ENCODE measurements at places on chromosomes 4 and X.

- DNase-seq = no peak
Observed at GRCh38 chrX:13685126-13685763, 3.7 kb upstream of the RAB9A start.

DNA sequence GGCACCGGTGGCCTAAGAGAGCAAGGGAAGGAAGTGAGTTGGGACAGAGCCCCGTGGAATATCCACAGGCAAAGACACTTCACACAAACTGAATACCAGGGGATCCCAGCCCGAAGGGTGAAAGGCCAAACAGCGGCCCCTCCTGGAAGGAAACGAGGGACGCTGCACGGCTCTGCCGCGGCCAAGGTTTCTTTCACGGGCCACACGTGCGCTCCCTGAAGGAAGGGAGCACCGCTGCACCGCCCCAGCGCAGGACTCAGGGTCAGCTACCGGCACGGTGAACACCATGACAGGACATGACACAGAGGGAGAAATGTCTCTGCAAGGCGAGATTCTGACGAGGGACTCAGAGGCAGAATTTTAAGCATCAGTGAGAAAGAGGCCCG lies 31.5 kb upstream of the GTPBP6 start:
- no peak for DNase-seq

GRCh38 chr4:69744157-69744478 lies 16.3 kb downstream of the SULT1B1 start:
- DNase-seq = no peak

DNA sequence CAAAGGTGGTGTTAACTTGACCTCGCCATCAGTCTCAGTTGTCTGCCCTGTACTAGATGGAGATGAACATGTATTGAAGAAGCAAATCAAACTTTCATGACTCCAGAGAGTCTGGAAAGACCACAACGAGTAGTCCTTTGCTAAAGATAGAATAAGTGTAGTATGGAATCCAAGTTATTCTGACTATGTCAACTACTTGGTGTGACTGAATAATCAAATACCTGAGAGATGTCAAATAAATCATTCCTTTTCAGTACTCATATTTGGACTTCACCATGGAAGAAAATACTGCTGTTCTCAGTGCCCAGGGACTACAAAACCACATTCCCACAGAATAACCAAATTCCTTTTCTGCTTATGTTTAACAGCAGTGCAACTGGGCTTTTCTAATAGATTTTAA lies 161.2 kb upstream of the SPRY1 start:
- DNase-seq = no peak

- DNase-seq = no peak
Observed at GRCh38 chr4:140704964-140705363, 51.2 kb downstream of the TBC1D9 start.

DNA sequence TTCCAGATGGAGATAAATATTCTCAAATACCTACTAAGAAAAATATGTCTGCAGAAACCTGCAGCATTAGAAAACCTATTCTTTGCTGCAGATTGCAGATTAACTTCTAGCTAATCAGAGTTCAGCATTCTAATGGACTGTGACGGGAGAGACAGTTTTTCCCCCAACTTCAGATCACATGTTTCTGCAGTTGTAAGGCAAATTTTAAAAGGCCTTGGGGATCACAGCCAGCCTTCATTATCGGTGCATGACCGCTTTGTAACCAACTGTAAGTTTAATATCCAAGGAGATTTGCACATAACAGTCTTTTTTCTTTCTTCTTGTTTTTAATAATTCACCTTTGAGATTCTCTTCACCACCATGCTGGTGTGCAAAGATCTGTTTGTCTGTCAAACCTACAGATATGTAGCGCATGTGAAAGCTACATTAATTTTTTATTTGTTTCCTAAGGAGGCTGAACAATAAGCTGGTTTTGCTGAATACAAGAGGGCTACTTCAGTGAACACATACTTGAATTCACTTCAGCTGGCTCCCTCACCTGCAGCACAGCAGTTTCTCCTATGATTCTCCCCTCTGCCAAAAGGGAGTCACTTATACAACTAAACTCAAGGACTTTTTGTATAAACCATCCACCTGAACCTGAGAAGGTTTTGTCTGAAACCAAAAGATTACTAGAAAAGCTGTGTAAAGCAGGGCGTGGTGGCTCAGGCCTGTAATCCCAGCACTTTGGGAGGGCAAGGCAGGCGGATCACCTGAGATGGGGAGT lies 488.5 kb downstream of the RPA4 start:
- DNase-seq = no peak

- no peak for DNase-seq
Observed at GRCh38 chr4:173934933-173935620, 348.4 kb downstream of the FBXO8 start.

DNA sequence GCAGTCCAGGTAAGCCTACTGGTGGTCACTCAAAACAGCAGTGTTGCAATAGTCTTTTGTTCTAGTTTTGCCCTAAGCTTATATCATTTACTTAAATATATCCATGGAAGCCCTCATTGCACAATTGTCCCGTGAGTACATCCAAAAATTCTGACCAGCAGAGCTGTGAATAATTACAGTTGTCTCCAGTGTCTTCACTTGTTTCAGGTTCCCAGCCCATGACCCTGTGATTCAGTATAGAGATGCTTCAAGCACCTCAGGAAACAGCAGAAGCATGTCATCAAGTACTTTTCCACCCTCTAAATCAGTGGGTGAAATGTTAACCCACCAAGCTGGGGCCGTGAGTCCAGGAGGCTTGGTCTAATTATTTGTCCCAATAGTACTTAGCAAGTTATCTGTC lies 214.9 kb upstream of the RPS6KA3 start:
- DNase-seq = no peak

DNA sequence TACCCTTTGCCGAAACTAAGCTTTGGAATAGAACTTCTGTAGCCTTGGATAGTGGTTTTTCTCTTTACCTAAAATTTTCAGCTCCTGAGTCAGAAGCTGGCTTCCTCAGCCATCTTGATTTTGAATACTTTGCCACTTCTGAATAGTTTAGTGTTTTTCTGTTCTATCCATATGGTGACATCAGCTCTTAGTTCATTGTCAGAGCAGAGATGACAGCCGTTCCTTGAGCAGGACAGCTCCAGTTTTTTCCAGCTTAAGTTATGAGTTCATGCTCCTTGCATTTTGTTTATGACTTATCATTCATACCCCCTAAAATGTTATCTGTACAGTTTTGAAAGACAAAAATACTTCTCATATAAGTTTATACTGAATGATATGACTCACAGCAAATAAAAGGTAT lies 47.8 kb downstream of the DTHD1 start:
- DNase-seq = no peak

DNA sequence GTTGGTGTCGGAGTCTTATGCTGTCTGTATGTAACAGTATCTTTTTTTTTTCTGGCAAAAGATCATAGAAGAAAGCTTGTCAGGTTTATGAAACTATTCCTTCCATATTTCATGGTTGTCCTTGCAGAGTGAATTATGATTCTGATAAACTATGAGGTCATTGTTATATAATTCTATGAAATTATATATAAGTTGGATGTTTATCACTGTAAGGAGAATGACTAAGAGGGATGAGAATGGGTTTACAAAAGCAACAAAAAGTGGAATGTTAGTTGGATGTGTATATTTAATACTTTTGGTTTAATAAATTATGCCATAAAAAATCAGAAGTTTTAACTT lies 43.1 kb downstream of the RAPGEF2 start:
- no peak for DNase-seq

DNA sequence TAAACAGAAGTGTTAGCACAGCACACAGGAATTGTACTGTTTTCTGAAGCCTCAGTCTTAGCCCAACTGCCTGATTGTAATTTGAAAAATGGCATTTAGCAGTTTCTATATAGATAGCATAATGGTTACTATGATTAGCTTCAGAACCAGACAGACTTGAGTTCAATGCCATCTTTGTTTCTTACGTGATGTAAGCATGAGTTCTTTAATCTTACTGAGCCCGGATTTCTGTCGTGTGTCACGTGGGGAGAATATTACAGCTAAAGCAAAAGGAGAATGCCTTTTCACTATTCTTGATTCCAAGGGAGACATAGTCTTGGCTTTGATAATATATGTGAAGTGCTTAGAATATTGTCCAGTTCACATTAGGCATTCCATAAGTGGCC lies 407.3 kb downstream of the STIM2 start:
- DNase-seq = no peak

- DNase-seq = no peak
Observed at GRCh38 chr4:153421941-153422340, 44.2 kb upstream of the TMEM131L start.

DNA sequence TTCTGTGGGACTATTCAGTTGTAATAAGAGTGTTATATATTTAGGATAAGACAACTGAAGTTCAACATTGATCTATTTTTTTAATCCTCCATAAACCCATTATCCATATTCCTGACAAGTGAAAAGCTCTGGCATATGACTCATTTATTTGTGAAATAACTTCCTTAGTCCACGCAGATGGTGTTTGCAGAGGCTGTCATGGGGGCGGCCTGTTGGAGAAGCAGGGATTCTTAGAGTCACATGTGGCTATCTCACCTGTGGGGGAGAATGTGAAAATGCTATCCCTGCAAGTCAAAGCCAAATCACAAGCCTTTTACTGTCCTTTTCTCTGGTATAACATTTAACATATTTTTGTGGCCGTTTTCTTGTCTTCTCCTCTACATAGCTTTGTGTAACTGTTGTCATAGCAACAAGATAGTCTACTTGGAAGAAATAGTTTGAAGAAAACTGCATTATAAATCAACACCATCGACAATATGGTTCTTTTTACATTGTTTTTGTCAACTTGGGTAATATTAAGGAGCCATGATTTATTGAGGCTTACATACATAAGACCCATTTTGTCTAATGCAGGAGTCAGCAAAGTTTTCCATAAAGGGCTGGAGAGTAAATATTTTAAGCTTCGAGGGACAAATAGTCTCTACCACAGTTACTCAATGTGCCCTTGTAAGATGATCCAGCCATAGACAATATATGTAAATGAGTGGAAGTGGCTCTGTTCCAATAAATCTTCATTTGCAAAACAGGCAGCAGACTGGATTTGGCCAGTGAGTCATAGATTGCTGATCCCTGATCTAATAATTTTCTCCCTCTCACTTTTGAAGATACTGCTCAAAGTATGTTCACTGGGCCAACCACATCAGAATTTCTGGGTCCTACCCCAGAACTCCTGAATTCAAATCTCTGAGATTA lies 395.0 kb downstream of the DTHD1 start:
- no peak for DNase-seq

DNA sequence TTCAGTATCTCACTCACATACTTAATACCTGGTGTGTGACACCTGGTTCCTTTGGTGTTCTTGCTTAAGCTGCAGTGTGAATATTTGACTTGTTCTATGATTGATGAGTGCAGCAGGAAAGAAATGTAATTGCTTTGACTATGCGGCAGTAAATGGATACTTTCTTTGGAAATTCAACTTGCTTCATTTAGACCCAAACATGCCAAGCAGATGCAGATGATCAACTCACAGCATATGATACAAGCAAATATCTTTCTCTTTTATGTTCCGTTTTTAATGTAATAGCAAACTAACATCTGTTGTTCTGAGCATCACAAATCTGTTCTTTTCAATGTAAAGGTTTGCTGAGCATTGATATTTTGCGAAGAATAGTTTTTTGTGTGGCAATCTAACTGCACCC lies 549.5 kb downstream of the C4orf33 start:
- DNase-seq = no peak

GRCh38 chrX:68941385-68941952 lies 112.6 kb downstream of the EFNB1 start:
- no peak for DNase-seq

- no peak for DNase-seq
Observed at GRCh38 chr4:3136454-3136853, 62.0 kb downstream of the HTT start.

- DNase-seq = no peak
Observed at GRCh38 chr4:181909368-181909767, 333.8 kb upstream of the TENM3 start.

DNA sequence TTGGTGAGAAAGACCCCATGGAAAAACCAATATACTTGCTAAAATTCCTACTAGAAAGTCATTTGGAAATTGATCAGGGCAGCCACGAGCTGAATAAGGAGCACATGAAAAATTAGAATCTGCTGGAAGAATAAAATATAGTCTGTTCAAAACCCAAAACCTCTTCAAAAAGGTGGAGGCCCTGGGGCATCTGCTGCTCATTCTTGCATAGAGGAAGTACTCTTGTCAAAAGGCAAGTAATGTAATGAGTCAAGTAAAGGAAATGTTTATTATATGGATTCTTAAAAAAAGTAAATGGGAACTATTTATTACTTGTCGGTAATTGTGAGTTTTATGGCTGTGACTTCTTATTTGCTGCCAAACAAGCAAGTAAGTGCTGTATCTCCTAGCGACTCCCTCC lies 109.5 kb downstream of the GK start:
- no peak for DNase-seq

GRCh38 chr4:119025420-119025819 lies 110.2 kb upstream of the MYOZ2 start:
- no peak for DNase-seq

DNA sequence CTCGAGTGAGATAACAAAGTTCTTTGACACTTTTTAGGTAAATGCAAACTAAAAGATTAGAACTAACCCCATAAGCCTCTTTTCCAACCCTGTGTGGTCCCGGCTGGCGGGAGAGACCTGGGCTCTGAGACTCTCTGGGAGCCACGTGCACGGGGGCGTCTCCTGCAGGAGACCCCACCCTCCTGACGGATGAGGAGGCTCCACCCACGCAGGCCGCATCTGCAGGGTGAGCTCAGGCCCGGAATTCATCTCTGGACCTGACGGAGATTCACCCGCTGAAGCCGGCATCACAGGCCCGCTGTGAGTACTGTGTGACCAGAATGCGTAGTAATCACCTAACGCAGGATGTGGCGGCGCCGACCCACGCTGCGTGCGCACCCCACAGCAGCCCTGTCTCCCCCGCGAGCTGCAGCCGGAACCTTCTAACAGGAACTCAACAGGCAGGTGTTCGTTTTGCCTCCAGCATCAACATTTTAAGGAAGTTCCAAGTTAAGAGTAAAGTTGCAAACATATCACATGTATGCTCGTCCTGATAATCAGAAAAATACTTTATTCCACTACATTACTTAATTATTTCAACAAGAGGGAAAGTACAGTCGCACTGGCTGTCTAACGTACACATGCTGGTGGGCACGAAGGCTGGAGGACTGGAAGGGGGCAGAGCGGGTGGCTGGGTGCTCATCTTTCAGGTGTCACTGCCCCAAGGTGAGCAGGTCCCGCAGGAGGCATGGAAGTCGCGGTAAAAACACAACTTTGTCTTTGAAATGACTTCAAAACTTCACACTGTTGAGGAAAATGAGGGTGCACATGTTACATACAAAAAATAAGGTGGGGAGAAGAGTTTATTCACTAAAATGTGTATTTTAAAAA lies 44.5 kb downstream of the FGFRL1 start:
- DNase-seq = no peak

DNA sequence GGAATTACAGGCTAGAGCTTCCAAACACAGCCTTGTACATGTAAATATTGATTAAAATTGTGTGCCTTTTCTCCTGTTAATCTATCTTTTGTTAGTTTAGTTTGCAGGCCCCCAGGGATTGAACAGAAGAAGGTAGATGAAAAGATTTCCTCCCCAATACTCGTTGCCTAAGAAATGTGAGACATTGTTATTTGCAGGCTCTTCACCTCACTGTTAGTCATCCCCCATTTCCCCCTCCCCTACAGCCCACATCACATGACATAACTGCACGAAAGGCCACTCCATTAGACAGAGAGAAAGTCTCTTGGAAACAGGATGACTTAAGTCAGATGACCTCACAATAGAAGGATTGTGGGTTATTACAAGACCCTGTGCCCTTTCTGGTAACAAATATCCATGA lies 13.3 kb upstream of the MID1 start:
- peak; percentile 6 for DNase-seq

- no peak for DNase-seq
Observed at GRCh38 chr4:84681486-84682274, 98.8 kb downstream of the CDS1 start.

All from caudate nucleus (tissue), 63 donors.